ENCODE measurements at places on chromosomes 5 and 9. TPM values are rescaled to one million over a fixed set of nuclear protein-coding genes. Genes with fewer than 3 reads are reported as not detected.

The KIAA0825 gene
- 1.5 TPM for total RNA-seq

The SETX gene
- 62.7 TPM for total RNA-seq

The PCDH12 gene
- total RNA-seq: 0.78 TPM

The CLIC3 gene
- total RNA-seq: 4.6 TPM

The KIF27 gene
- 3.5 TPM for total RNA-seq

The DAB2 gene
- total RNA-seq: not detected

The OR1N2 gene
- total RNA-seq: not detected

The SPATA31D4 gene
- not detected for total RNA-seq

The GFI1B gene
- not detected for total RNA-seq

The EIF4E1B gene
- not detected for total RNA-seq

The PTTG1 gene
- total RNA-seq: 113 TPM

The NSG2 gene
- total RNA-seq: not detected

The LCP2 gene
- total RNA-seq: 316 TPM

The TRIM7 gene
- total RNA-seq: 0.88 TPM

The CBY3 gene
- 0.31 TPM for total RNA-seq

The DNM1 gene
- 0.99 TPM for total RNA-seq

The HNRNPK gene
- total RNA-seq: 655 TPM

The FAM169A gene
- total RNA-seq: 3.8 TPM

The FBP1 gene
- 1.3 TPM for total RNA-seq

The TEK gene
- total RNA-seq: not detected

The TAF11L5 gene
- total RNA-seq: not detected

The PSIP1 gene
- total RNA-seq: 125 TPM

The DAB2IP gene
- total RNA-seq: not detected

The CRHBP gene
- total RNA-seq: not detected

The NOP16 gene
- 29.3 TPM for total RNA-seq

The SLCO4C1 gene
- 0.43 TPM for total RNA-seq

The ZNF366 gene
- not detected for total RNA-seq

The FAM221B gene
- not detected for total RNA-seq

The PDGFRB gene
- 4.5 TPM for total RNA-seq

The EPB41L4A gene
- total RNA-seq: 0.91 TPM

Measured in activated naive CD4-positive, alpha-beta T cell treated with anti-CD3 and anti-CD28 coated beads, Interleukin-2, amount 10 ng/mL, durations not matched to agents 5 hours and 36 hours (primary cell).